ENCODE measurements at places on chromosomes 2 and 18. TPM values are rescaled to one million over a fixed set of nuclear protein-coding genes. Genes with fewer than 3 reads are reported as not detected.

DNA sequence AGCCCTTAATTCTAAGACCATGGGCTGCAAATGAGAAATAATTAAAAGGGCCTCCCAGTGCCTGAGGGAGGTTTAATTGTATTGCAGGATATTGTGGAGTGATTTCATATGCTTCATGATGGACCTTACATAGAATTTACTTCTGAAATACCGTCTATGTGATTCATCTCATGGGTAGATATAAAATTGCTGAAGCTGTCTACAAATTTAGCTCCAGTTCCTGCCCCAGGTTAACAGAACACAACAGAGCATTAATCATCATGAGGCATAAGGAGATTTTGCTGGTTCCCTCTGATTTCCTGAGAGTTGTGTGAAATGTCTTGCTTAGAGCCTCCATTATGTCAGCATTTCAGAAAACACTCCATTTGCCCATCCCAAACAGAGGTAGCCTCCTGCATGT lies 770 bp downstream of the UPP2 start:
- no peak for DNase-seq

- DNase-seq, result no peak
These were observed 16.4 kb upstream of the STARD7 start for GRCh38 chr2:96225016-96225533.

DNA sequence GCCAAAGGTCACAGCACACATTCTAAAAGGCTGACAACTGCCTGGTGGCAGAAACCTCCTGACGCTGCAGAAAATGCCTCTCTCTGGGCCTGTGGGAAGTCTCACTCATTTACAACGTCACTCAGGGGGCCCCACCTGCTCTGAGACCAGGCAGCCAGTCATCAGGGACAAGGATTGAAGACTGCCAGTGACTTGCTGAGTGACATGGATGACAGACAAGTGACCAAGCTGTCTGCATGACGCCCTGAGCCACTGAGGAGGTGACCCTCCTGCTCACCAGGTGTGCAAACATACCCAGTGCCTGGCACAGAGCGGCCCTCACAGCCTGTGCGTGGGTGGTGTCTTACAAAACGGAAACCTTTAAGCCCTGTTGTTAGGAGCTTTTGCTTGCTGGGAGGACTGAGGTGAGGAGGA lies 392.4 kb downstream of the TNS1 start:
- no peak for DNase-seq

- DNase-seq, result no peak
These were observed 109.1 kb upstream of the CRIM1 start for GRCh38 chr2:36246320-36246990.

OSR1 gene
- polyA plus RNA-seq, result 5.3 TPM

NGEF gene
- polyA plus RNA-seq, result 3.0 TPM

RAMP1 gene
- polyA plus RNA-seq, result 2.3 TPM

All from right renal cortex interstitium (tissue), 3 donors.